Pancreas (tissue), 10 donors: ENCODE measurements at places on chromosomes 2 and 18.

DNA sequence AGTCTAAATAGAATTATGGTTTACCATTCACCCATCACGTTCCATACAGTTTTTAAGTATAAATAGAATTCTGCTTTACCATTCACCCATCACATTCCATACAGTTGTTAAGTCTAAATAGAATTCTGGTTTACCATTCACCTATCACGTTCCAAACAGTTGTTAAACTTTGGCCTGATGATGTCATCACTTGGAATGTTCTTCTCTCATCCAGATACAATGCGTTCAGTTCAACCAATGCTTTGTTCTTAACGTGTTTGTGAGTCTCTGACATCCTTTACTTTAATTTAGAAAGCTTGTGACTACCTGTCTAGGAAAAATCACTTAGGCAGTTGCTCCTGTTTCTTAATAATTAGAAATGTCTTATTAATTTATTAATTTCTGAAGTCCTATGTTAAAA lies 236.3 kb upstream of the RASGRP3 start:
- DNase-seq = no peak

DNA sequence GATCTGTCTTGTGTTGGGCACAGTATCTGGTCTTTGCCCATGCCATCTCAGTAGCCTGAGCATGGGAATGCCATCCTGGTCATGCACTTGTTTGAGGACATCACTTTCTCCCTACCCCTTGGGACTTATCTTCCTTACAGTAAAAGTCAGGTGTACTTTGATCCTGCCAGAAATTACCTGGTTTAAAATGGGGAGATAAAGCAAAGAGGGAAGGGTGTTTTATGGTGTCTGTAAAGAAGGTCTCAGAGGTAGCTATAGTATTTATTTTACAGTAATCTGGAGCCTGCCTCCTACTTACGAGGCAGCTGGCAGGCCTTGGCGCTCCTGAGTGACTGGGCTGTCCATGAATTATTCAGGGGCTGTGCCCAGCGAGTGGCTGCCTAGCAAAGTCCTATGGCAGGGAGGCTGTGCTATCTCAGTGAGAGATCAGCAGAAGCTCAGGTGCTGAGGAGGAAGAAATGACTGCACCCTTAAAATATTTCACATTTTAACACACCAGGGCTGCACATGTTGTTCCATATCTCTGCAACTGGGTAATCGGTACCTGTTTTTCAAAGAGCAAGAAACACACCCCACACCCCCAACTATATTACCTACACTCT lies 93.9 kb downstream of the SPTBN1 start:
- DNase-seq = no peak

DNA sequence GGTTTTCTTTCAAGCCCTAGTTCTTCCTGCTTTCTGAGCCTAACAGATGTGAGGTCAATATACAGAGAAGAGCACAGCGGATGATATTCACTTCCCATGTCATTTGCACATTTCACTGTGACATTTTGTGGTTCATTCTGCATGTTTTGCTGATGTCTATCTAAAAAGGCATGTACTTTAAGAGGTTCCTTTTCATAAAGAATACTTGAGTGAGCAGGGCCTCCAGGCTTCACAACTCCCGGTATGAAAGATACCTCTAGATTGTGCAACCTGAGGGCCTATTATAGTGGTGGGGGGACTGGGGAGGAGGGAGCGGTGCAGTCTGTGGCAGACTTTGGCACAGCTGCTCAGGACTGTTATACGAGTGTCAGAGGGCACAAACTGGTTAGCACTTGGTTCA lies 54.6 kb downstream of the CPO start:
- DNase-seq = no peak

GRCh38 chr2:86335865-86336674 lies 1.4 kb downstream of the REEP1 start:
- no peak for DNase-seq

- DNase-seq = no peak
These were observed 114.2 kb downstream of the RBMS1 start for GRCh38 chr2:160379399-160379798.

- no peak for DNase-seq
These were observed 36.4 kb downstream of the CABLES1 start for GRCh38 chr18:23171581-23172156.

GRCh38 chr2:216469661-216470060 lies 29.0 kb upstream of the RPL37A start:
- DNase-seq = no peak

DNA sequence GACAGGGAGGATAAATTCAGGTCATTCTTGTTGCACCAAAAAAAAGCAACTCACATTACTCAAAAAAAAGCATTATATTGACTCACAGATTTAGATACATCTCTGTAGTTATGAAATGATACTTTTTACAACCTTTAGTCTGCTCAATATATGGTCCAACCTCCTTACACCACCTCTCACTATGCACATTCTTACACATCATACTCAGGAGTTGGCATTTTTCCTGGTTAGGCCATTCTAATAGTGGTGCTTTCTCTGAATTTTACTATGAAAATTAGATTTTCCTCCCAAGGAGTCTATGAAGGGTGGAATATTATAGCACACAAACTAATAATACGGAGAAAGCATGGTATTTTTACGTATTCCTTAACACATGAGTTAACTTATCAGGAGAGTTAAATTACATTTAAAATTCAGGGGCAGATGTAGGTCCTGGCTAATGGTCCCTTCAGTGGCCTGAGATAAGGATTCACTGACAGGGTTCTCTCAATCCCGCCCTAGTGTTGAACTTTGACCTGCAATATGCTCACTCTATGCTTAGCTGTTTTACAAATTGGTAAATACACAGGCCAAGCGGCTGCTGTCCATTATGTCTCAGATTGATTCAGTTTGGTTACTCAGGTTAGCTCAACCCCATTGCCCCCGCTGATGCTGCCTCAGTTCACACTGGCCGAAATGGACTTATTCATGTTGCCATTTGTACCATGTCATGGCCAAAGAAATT lies 153.6 kb downstream of the NCKAP5 start:
- DNase-seq = no peak

DNA sequence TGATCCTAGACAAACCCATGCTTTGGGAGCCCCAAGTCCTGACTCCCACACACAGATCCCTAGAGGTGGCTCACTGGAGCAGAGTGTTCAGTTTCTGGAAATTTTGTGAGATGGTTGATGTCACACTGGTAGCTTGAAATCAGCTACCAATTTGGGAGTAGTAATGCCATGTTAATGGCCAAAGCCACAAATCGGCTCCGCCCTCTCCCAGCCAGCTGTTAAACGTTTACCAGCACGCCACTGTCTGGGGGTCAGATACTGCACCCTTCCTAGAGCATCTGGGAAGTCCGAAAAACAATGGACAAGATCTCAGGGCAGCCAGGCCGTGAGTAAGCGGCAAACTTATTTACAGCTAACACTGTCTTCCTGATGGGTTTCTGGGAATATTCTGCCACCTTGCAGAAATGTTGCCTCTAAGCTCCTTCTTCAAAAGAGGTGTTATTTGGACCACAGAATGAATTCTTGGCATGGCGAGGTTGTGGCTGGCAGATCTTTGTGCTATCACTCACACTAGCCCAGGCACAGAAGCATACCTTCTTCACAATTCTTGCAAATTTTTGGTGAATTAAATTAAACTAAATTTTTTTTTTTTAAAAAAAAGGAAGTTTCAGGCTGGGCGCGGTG lies 60.2 kb upstream of the FZD7 start:
- no peak for DNase-seq

GRCh38 chr18:74399091-74399887 lies 57.8 kb downstream of the DIPK1C start:
- no peak for DNase-seq

DNA sequence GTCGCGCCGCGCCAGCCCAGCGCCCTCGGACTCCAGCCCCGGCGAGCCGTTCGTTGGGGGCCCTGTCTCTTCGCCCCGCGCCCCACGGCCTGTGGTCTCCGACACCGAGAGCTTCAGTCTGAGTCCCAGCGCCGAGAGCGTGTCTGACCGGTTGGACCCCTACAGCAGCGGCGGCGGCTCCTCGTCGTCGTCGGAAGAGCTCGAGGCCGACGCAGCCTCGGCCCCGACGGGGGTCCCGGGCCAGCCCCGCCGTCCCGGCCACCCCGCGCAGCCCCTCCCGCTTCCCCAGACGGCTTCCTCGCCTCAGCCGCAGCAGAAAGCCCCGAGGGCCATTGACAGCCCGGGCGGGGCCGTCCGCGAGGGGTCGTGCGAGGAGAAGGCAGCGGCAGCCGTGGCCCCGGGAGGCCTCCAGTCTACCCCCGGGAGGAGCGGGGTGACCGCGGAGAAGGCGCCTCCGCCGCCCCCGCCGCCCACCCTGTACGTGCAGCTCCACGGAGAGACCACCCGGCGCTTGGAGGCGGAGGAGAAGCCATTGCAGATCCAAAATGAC lies 1.4 kb downstream of the PHLPP1 start:
- peak; percentile 64 for DNase-seq

GRCh38 chr2:178523596-178524134 lies 43.4 kb downstream of the PLEKHA3 start:
- no peak for DNase-seq

DNA sequence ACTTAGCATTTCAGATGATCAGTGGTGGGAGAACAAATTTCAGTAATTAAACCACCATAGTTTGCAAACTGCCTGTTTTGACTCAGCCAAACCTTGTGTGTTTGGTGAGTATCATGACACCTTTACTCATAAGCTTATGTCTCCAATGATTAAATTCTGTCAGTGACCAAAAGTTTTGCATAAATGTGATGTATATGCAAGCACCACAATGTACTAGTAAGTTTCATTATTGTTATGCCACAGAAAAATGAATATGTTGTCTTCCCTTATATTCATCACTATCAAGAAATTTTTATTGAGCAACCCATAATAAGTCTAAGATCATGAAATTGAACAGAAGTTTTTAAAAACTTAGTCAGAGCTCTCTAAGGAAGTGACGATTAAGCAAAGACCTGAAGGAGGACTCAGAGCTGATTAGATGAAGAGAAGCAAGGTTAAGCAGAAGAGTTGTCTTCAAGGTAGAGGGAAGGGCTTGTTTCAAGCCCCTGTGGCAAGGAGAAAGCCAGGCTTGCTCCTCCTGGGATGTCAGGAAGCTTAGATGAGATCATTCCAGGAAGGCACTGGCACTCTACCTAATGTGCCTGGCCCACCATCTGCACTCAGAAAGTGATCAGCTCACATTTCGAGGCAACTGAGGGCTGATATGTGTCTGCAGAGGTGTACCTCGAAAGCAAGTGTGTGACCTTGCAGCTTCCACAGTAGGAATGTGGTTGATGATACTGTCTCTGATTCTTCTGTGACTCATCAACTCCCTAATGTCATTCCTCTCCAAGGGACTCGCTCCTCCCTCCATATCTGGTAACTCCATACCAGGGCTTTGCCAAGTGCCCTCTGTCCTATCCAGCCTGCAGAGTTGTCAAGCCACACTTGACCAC lies 54.7 kb downstream of the KCTD18 start:
- DNase-seq = no peak

DNA sequence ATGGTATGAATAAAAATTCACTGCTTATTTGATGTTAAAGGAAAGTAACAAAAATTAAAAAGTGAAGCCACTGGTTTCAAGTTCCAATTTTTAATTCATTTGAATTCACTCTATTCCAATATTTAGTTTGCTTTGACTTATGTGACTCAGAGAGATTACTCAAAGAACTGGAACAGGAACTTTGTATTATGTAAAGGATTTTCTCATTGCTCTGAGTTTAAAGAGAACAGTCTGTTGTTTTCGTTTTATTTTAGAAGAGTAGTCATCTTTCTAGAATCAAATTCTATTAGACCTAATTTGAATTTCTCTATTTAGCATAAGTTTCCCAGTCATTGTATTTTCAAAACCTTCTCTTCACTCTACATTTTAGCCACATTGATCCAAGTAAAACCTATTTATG lies 300.1 kb upstream of the SLC8A1 start:
- no peak for DNase-seq

GRCh38 chr2:219509780-219510511 lies 4.3 kb upstream of the ASIC4 start:
- peak; percentile 80 for DNase-seq

- no peak for DNase-seq
These were observed 29.3 kb upstream of the NFATC1 start for GRCh38 chr18:79366177-79367094.

DNA sequence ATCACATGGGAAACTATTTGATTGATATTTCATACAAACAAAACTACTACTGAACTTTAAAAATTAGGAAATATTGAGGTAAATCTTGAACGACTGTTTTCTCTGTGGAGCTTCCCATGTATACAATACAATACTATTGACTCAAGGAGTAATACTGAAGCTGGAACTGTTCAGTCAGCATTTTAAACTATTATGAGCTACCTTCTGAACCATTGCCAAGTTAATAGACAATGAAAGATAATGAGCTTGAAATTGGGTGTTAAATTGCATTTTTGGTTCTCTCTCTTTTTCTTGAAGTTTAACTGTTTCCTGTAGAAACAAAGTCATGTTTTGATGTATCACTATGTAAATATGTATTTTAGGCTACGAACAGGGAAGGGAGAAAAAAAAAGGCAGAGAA lies 569.2 kb downstream of the ZEB2 start:
- DNase-seq = no peak

- no peak for DNase-seq
These were observed 176.0 kb upstream of the COL3A1 start for GRCh38 chr2:188798159-188798558.

GRCh38 chr18:9734189-9734588 lies 26.1 kb downstream of the RAB31 start:
- no peak for DNase-seq

GRCh38 chr18:13558790-13559189 lies 167.6 kb downstream of the FAM210A start:
- DNase-seq = no peak

DNA sequence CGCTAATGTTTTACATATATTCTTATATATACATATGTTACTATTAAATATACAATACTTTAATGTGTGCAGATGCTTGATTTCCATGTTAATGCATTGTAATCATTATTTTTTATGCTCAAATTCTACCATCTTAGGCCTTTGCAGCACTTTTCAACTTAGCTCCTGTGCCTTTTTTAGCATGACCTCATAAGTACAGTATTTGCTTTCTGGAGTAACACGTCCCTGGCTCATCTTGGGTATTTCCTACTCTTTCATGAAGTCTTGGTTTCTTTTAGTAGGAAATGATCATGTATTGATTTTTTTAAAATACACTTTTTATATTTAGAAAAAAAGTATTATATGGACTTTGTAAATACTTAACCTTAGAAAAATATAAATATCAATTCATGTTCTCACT lies 36.5 kb downstream of the CAB39 start:
- DNase-seq = no peak

DNA sequence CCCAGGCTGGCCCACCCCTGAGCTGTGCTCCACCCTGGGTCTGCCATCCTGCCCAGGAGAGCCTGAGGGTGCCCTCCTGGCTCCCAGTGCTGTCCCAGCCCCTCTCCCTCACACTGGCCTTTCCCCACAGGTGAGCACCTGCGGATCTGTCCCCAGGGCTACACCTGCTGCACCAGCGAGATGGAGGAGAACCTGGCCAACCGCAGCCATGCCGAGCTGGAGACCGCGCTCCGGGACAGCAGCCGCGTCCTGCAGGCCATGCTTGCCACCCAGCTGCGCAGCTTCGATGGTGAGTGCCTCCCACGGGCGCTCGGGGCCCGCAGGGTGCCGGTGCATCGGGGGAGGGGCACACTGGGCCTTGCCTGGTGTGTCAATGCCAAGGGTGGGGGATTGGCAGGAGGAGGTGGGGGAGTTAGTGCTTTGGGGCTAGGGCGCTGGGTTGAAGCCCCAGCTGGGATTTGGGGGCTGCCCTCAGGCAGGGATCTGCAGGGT lies 23.5 kb downstream of the GPC1 start:
- DNase-seq = peak; percentile 29
